Activated CD4-positive, alpha-beta memory T cell treated with anti-CD3 and anti-CD28 coated beads, Interleukin-2, amount 10 ng/mL, durations not matched to agents 7 days and 5 days (primary cell): ENCODE measurements at places on chromosomes 13 and 19. TPM values are rescaled to one million over a fixed set of nuclear protein-coding genes. Genes with fewer than 3 reads are reported as not detected.

GRCh38 chr19:38011426-38011825, 104.4 kb downstream of the SIPA1L3 start:
- H3K4me3 ChIP-seq, result no peak overlapping the region
- H3K27ac ChIP-seq, result no peak overlapping the region
- no peak for DNase-seq
- no peaks in the 10 kb centered on the region for H3K36me3 ChIP-seq

DNA sequence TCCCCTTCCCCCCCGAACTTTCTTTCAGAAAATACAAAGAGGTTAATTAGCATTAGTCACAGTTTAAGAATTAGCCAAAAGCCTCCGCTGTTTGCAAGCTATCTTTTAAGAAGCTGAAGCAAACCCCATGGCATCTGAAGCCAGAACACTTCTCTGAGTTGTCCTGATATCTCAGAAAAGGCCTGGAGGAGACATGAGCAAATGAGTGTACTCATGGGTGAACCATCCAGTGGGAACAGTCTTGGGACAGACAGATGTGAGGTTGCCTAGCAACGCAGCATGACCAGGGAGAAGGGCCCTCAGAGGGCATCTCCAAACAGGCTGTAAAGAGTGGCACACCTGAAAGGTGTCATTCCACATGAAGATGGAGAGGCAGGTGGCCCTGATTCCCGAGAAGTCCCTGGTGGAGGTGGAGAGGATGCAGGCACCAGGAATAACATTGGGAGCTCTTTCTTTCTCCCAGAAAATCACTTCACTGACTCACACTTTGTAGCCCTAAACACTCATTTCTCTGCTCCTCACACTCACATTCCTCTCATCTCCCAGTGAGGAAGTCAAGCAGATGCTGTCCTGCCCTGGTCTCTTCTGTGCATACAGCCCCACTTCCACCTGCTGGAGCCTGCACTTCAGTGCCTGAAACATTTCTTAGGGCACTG, 87.0 kb upstream of the TSHZ3 start:
- H3K27ac ChIP-seq, result no peak overlapping the region
- no peak for DNase-seq
- no peaks in the 10 kb centered on the region for H3K27me3 ChIP-seq
- H3K4me1 ChIP-seq, result no peaks in the 10 kb centered on the region

DNA sequence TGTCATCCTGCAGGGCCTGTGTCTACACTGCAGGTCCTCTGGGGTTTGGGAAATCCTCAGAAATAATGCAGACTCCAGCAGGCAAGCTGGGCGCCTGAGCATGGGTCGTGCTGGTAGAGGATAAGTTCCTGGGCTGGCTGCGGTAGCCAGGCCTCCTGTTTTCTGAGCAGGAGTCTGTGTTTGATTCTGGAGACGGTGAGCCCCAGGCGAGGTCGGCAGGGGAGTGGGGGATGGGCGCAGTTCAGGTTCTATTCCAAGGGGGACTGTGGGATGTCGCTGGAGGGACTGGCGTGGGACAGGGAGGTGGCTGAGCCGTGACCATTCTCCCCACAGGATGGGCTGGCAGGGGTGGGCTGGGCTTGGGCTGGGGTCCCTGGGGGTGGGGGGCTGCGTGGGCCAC, 154.7 kb downstream of the KDM4B start:
- no peaks in the 10 kb centered on the region for H3K36me3 ChIP-seq
- no peak overlapping the region for H3K27ac ChIP-seq
- H3K4me3 ChIP-seq, result no peak overlapping the region
- H3K4me1 ChIP-seq, result no peaks in the 10 kb centered on the region
- DNase-seq, result no peak

GRCh38 chr19:16069813-16070365, 6.4 kb upstream of the TPM4 start:
- H3K27ac ChIP-seq, result no peak overlapping the region
- no peaks in the 10 kb centered on the region for H3K27me3 ChIP-seq
- H3K4me3 ChIP-seq, result no peak overlapping the region
- H3K36me3 ChIP-seq, result no peaks in the 10 kb centered on the region
- no peak for DNase-seq
- peaks cover 47% of the 10 kb centered on the region for H3K4me1 ChIP-seq

DNA sequence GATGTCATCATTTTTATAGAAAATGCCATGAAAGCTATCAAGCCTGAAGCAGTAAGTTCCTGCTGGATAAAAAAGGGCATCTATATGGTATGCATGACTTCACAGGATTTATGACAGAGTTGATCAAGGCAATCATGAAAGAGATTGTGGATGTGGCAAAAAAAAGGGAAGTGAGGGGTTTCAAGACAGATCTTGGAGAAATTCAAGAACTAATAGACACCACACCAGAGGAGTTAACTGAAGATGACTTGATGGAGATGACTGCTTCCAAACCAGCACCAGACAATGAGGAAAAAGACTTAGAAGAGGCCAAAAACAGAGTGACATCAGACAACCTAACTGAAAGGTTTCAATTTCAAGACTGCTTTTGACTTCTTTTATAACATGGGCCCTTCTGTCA, 691.1 kb upstream of the SLC10A2 start:
- no peak overlapping the region for H3K4me3 ChIP-seq
- no peaks in the 10 kb centered on the region for H3K4me1 ChIP-seq
- no peak for DNase-seq
- no peaks in the 10 kb centered on the region for H3K27me3 ChIP-seq
- H3K36me3 ChIP-seq, result no peaks in the 10 kb centered on the region

DNA sequence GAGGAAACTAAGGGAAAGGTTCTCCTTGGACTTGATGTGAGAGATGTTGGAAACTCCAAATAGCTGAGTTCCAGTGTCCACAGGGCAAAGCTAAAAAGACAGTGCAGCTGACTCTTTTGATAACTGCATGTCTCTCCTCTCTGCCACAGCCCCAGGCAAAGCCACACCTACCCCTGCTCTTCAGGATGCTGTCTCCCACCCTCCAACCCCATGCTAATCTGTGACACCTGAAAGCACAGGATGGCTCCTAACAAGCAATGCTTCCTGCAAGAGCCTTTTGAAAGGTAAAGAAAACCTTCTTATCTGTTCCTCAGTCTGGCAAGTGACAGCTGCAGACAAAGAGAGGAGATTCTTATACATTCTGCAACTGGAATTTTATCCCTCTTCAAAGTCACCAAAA, 14.5 kb downstream of the SLC46A3 start:
- no peak for DNase-seq
- H3K27me3 ChIP-seq, result no peaks in the 10 kb centered on the region
- H3K4me3 ChIP-seq, result no peak overlapping the region

GRCh38 chr13:20506696-20507095, 19.0 kb downstream of the CRYL1 start:
- no peak overlapping the region for H3K4me3 ChIP-seq
- H3K4me1 ChIP-seq, result no peaks in the 10 kb centered on the region
- no peaks in the 10 kb centered on the region for H3K27me3 ChIP-seq
- H3K27ac ChIP-seq, result no peak overlapping the region
- H3K36me3 ChIP-seq, result peaks cover 9% of the 10 kb centered on the region
- no peak for DNase-seq

GRCh38 chr13:92530364-92530763, 696.2 kb upstream of the GPC6 start:
- H3K27ac ChIP-seq, result no peak overlapping the region
- no peaks in the 10 kb centered on the region for H3K27me3 ChIP-seq
- no peak overlapping the region for H3K4me3 ChIP-seq
- H3K36me3 ChIP-seq, result no peaks in the 10 kb centered on the region

- no peak overlapping the region for H3K27ac ChIP-seq
- DNase-seq, result no peak
- no peaks in the 10 kb centered on the region for H3K36me3 ChIP-seq
- peak overlapping the region; percentile 17 for H3K4me3 ChIP-seq
- H3K27me3 ChIP-seq, result peaks cover 69% of the 10 kb centered on the region
Measured at GRCh38 chr19:18612051-18612771, 459 bp upstream of the TMEM59L start.

DNA sequence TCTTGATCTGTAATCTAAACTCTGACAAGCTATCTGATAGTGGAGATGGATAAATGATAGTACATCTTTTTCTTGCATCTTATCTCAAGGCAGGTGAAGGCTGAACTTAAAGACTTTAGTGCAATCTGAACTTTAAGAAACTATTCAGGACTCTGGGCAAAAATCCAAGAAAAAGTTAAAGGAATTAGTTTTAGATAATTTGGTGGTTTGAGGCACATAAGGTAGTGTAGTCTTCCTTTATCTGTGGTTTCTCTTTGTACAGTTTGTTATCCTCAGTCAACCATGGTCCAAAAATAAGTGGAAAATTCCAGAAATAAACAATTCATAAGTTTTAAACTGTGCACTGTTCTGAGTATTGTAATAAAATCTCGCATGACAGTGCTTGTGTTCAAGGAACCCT, 172.9 kb downstream of the UGGT2 start:
- H3K27me3 ChIP-seq, result no peaks in the 10 kb centered on the region
- no peak overlapping the region for H3K4me3 ChIP-seq
- no peak overlapping the region for H3K27ac ChIP-seq
- no peak for DNase-seq
- no peaks in the 10 kb centered on the region for H3K36me3 ChIP-seq
- H3K4me1 ChIP-seq, result no peaks in the 10 kb centered on the region

DNA sequence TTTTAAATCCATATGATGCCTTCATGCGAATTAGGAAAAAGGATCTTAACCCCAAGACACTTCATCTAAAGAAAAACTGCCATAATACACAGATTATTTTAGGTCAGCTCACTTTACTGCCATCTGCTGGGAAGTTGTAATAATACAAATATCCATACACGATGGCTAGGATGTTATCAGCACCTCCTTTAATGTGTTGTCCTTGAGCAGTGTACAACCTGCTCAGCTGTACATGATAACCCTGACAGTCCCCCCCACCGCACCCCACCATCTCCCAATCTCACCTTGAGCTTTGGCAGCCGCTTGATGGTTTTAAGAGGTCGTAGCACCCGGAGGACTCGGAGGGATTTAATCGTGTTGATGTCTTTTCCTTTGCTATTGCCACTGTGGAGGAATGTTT, 112.2 kb downstream of the IER2 start:
- H3K4me1 ChIP-seq, result peaks cover 20% of the 10 kb centered on the region
- no peak overlapping the region for H3K27ac ChIP-seq
- DNase-seq, result peak; percentile 21
- H3K4me3 ChIP-seq, result no peak overlapping the region
- peaks cover 5% of the 10 kb centered on the region for H3K36me3 ChIP-seq
- H3K27me3 ChIP-seq, result peaks cover 26% of the 10 kb centered on the region

GRCh38 chr13:22773465-22773864, 407.3 kb upstream of the SGCG start:
- no peaks in the 10 kb centered on the region for H3K36me3 ChIP-seq
- no peak overlapping the region for H3K4me3 ChIP-seq
- H3K27me3 ChIP-seq, result no peaks in the 10 kb centered on the region
- no peak overlapping the region for H3K27ac ChIP-seq

- peaks cover 3% of the 10 kb centered on the region for H3K36me3 ChIP-seq
- H3K27me3 ChIP-seq, result no peaks in the 10 kb centered on the region
- H3K27ac ChIP-seq, result no peak overlapping the region
- DNase-seq, result no peak
- no peak overlapping the region for H3K4me3 ChIP-seq
- H3K4me1 ChIP-seq, result peaks cover 11% of the 10 kb centered on the region
Measured at GRCh38 chr13:46315036-46315435, 72.0 kb downstream of the RUBCNL start.

DNA sequence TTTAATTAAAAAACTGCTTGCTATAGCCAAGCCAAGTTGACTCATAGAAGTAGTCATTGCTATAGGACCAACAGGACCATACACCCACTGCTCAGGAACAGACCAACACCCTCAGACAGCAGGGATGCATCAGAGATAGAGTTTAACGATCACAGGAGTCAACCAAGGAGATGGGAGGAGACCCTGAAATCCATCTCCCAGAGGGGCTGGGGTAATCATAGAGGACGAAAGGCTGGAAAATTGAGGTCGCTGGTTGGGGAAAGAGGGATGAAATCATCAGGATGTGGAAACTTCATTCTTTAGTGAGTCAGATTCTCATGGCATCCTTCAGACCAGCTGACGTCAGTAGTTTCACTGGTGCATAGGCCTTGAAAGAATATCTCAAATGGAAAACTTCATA, 160.4 kb upstream of the GPC6 start:
- H3K27ac ChIP-seq, result no peak overlapping the region
- no peaks in the 10 kb centered on the region for H3K36me3 ChIP-seq
- no peaks in the 10 kb centered on the region for H3K4me1 ChIP-seq
- H3K4me3 ChIP-seq, result no peak overlapping the region
- no peak for DNase-seq
- H3K27me3 ChIP-seq, result no peaks in the 10 kb centered on the region

- no peaks in the 10 kb centered on the region for H3K36me3 ChIP-seq
- no peak for DNase-seq
- no peaks in the 10 kb centered on the region for H3K4me1 ChIP-seq
- peaks cover 10% of the 10 kb centered on the region for H3K27me3 ChIP-seq
Measured at GRCh38 chr13:99585609-99586008, 84.3 kb downstream of the TM9SF2 start.

- H3K36me3 ChIP-seq, result no peaks in the 10 kb centered on the region
- no peaks in the 10 kb centered on the region for H3K27me3 ChIP-seq
- H3K4me3 ChIP-seq, result no peak overlapping the region
Measured at GRCh38 chr13:57653229-57653989, 21.9 kb downstream of the PCDH17 start.

ADM5 gene
- 2.6 TPM for total RNA-seq

RFPL4AL1 gene
- not detected for total RNA-seq

OR10H1 gene
- total RNA-seq, result not detected

IFNL1 gene
- 0.43 TPM for total RNA-seq

OR4F17 gene
- total RNA-seq, result not detected

CEACAM8 gene
- not detected for total RNA-seq

RASGRP4 gene
- 20.0 TPM for total RNA-seq
